ENCODE measurements at places on chromosomes 7 and 10. TPM values are rescaled to one million over a fixed set of nuclear protein-coding genes. Genes with fewer than 3 reads are reported as not detected.

DNA sequence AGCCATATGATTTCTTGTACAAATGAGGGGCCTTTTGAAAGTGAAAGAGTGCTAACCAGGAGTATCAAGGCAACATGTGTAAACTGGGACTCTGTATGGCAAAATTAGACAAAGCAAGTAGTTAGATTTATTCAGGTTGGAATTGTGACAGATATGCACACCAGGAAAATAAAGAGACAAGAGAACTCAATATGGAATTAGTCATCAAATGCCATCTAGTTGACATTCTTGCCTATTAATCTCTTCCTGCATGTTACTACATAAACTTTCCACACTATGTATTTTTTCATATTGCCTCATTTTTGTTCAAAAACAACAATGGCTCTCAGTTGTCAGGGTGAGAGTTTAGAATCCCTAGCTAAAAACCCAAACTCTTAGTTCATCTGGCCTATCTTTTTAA lies 799.0 kb downstream of the NRG3 start:
- no peak for DNase-seq

DNA sequence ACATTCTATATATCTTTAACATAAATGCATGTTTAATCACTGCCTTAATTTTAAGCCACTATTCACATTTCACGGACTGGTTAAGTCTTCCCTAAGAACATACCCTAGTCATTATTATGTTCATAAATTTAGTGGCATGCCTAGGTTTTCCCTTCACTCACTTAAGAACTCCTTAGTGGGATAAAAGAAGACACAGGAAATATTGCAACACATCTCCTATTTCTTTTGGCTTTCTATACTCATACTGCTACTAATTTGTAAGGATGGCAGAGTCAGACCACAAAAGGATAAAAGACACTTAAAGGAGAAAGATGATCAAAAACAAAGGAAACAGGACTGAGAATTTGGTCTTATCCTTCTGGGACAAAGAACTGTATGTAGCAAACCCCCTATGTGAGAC lies 951.4 kb downstream of the SORCS3 start:
- no peak for DNase-seq

Gene PKD2L1
- total RNA-seq: 3.4 TPM

Gene TRIP6
- 56.5 TPM for total RNA-seq

Gene SEMA4G
- total RNA-seq: 5.1 TPM

Gene NYAP1
- 1.1 TPM for total RNA-seq

Gene CYP3A4
- not detected for total RNA-seq
